ENCODE measurements at places on chromosomes 5 and 9.

DNA sequence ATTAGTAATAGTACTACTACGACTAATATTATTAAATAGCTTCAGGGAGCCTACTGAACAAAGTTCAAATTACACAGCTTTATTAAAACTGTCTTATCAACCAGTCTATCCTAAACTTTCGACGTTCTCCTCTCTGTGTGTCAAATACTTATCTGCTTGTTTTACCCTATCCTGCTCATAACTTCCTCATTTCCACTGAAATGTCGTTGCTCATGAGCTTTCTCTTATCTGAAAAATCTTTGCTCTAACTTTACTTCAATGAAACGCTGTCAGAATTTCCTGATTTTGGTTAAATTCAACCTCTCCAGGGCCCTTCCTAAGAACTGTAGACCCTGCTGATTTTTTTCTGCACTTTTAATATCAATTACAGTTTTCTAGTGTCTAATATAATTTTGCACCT lies 1431.0 kb upstream of the WWC1 start:
- no peak for DNase-seq

- no peak for DNase-seq
These were observed 17.3 kb upstream of the RNU6ATAC start for GRCh38 chr9:134181648-134182034.

DNA sequence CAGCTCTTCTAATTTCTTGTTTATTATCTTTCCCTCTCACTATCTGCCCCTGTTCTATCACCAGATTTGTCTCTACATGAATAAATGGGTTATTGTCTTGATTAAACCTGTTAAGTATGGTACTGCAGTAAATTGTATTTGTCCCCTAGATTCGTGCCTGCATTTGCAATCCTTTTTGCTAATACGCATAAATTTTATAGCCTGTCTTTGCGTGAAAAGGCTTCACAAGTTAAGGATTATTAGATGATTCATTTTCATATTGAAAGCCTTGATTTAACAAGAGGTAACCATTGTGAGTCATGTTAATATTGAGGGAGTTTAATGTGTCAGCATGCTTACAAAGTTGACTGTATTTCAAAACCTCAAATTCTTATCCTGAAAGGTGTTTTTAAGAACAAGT lies 204.6 kb downstream of the PCSK1 start:
- peak; percentile 83 for DNase-seq

DNA sequence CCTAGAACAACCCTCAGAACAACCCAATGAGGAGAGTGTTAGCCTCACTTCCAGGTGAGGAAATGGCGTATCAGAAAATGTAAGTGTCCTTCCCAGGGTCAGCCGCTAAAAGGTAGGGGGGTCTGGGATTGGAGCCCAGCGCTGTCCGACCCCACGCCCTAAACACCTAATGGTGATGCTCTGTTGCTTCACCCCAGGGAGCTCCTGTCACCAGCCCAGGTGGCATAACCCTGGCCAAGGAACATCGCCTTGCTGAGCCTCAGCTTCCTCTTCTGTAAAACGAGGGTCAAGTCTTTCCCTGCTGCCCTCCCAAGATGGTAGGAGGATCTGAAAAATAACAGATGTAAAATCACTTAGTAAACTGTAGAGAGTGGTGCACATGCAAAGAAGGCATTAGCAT lies 132.5 kb downstream of the PAX5 start:
- DNase-seq, result no peak

- no peak for DNase-seq
These were observed 82.1 kb upstream of the PITX1 start for GRCh38 chr5:135116160-135116561.

DNA sequence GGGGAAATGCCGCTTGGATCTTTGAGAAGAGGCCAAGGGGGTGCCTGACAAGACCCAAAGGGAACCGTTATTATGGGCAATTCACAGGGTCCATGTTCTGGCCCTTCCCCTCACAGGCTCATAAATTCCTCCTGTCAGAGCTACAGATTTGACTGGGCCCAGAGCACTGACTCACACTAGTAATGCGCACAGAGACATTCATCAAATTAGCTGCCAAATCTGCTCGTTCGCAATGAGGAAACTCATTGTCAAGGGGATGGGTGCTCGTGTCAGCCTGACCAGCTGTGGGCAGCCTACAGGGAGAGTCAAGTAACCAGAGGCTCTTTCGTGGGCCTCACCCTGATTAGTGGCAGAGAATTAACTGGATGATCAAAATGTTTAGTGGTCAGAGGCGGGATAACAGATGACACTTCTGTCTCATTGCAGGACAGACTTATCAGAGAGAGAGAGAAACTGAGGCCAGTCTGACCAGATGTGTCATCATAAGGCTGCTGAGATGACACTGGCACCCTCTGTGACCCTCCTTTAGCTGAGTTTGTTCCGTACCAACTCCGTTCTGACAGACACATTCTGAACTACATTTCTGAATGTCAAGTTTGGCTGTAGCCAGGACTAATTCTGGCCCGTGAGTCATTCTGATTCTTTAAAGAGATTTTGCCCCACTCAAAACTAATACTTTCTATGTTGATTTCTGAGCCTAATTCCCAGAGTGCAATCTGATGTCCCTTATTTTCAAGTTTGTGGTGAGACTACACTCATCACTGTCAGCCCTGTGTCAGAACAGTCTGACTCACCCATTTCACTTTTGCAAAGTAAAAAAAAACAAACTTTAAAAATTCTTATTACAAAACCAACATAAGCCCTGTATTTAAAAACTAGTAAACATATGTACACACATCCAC lies 377.1 kb downstream of the ACTL7B start:
- peak; percentile 94 for DNase-seq

All from ELR (cell line).